ENCODE measurements at places on chromosomes 2 and 18. TPM values are rescaled to one million over a fixed set of nuclear protein-coding genes. Genes with fewer than 3 reads are reported as not detected.

- H3K4me3 ChIP-seq, result no peak overlapping the region
- H3K4me1 ChIP-seq, result no peaks in the 10 kb centered on the region
- H3K36me3 ChIP-seq, result no peaks in the 10 kb centered on the region
- no peak for DNase-seq
- H3K27me3 ChIP-seq, result no peaks in the 10 kb centered on the region
Observed at GRCh38 chr2:53994818-53995808, 24.3 kb upstream of the PSME4 start.

DNA sequence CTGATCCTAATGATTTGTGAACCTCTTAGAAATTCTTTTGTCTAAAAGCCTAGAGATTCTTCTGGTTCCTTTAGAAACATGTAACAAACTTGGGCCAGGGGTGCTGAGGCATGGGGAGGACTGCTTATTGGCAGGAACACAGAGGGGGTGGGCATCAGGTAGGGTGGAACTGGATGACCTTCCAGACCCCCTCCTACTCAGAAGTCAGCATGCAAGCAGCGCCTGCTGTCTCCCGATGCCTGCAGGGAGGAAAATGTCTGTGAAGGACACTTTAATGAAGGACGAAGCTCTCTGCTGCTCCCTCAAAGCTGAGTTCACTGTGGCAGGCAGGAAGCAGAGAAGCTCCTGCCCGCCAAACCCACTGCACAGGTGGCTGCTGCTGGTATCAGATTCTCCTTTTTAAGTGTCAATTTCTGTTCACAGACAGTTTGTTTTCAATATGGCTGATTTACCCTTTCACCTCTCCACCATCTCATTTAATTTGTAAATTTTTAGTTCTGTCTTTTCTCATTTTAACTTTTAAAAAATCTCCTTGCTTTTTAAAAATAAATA, 19.4 kb downstream of the COA5 start:
- no peak for DNase-seq
- peaks cover 3% of the 10 kb centered on the region for H3K36me3 ChIP-seq
- H3K4me3 ChIP-seq, result no peak overlapping the region
- no peak overlapping the region for H3K27ac ChIP-seq
- H3K27me3 ChIP-seq, result no peaks in the 10 kb centered on the region

- H3K27ac ChIP-seq, result no peak overlapping the region
- DNase-seq, result no peak
- H3K4me3 ChIP-seq, result no peak overlapping the region
- H3K4me1 ChIP-seq, result no peaks in the 10 kb centered on the region
- H3K36me3 ChIP-seq, result no peaks in the 10 kb centered on the region
Observed at GRCh38 chr2:240780023-240780700, 39.9 kb downstream of the KIF1A start.

DNA sequence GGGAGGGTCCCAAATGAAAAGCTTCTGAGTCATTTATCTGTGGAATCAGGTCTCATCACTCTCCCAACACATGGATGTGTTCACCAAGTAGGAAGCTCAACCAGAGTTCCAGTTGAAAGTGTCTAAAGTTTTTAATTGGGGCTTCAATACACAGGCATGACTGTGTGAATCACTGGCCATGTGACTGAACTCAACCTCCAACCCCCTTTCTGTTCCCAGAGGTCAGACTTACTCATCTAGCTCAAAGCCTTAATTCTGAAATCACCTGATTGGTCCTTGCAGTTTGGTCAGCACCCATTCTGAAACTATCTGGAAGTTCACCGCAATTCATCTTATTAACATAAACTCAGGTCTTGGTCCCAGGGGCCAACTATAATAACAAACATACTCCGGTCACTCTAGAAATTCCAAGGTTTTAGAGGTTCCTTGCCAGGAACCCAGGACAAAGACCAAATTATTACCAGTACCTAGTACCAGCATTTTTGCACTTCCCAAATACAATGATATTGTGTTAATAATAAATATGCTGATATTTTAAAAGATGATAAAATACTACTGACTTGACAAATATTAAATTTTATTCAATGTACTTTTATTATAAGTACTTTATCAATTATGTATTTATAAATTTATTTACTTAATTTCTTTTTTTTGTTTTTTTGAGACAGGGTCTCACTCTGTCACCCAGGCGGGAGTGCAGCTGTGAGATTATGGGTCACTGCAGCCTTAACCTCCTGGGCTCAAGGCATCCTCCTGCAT, 10.7 kb upstream of the RBM45 start:
- no peaks in the 10 kb centered on the region for H3K4me1 ChIP-seq
- no peak for DNase-seq
- no peak overlapping the region for H3K27ac ChIP-seq
- no peaks in the 10 kb centered on the region for H3K36me3 ChIP-seq
- no peaks in the 10 kb centered on the region for H3K27me3 ChIP-seq

DNA sequence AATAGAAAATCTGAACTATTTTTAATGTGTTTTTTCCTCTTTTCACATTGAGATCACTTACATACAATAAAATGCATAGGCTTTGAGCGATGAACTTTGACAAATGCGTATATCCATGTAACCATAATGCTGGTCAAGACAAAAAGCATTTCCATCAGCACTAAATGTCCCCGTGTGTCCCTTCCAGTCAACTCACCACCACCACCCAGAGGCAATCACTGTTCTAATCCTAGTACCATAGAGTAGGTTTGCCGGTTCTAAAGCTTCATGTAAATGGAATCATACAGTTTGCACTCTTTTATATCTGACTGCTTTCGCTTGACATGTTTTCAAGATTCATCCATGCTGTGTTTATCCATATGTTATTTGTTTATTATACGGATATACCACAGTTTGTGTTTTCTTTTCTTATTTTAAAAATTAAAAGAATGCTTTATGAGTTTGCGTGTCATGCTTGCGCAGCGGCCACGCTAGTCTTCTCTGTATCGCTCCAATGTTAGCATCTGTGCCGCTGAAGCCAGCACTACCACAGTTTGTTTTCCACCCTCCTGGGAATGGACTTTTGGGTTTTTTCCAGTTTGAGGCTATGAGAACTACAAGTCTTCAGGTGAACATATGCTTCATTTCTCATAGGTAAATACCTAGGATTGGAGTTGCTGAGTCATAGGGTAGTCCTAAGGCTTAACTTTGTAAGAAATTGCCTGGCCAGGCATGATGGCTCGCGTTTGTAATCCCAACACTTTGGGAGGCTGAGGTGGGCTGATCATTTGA, 197.5 kb upstream of the CHAC2 start:
- H3K36me3 ChIP-seq, result no peaks in the 10 kb centered on the region
- DNase-seq, result no peak
- no peak overlapping the region for H3K27ac ChIP-seq
- no peaks in the 10 kb centered on the region for H3K27me3 ChIP-seq
- no peaks in the 10 kb centered on the region for H3K4me1 ChIP-seq

DNA sequence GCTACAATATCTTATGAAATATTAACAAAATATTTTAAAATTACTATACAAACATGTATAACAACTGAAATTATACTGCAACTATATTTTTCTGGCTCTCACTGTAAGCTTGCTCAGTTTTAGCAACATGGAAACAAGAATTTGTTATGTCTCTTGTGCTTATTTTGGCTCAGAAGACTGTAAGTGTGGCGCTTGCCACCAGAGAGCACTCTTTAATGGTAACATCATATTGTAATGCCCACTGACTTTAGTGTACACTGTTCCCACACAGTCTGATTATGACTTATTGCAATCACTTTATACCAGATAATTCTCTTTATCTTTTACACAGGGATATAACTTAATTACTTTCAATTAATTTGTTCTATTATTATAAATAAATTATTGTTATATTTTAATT, 1500.6 kb upstream of the TMEFF2 start:
- no peaks in the 10 kb centered on the region for H3K27me3 ChIP-seq
- H3K36me3 ChIP-seq, result no peaks in the 10 kb centered on the region
- DNase-seq, result no peak
- H3K4me1 ChIP-seq, result no peaks in the 10 kb centered on the region
- H3K4me3 ChIP-seq, result no peak overlapping the region

- H3K27ac ChIP-seq, result no peak overlapping the region
- no peaks in the 10 kb centered on the region for H3K36me3 ChIP-seq
- DNase-seq, result no peak
- no peak overlapping the region for H3K4me3 ChIP-seq
- no peaks in the 10 kb centered on the region for H3K4me1 ChIP-seq
Observed at GRCh38 chr2:169303579-169304305, 58.6 kb downstream of the LRP2 start.

GRCh38 chr18:39711701-39712100, 2146.1 kb upstream of the CELF4 start:
- H3K27me3 ChIP-seq, result no peaks in the 10 kb centered on the region
- no peak overlapping the region for H3K4me3 ChIP-seq
- H3K27ac ChIP-seq, result no peak overlapping the region
- no peaks in the 10 kb centered on the region for H3K4me1 ChIP-seq
- H3K36me3 ChIP-seq, result no peaks in the 10 kb centered on the region

- peaks cover 21% of the 10 kb centered on the region for H3K4me1 ChIP-seq
- peak overlapping the region; percentile 68 for H3K4me3 ChIP-seq
- DNase-seq, result no peak
Observed at GRCh38 chr18:26656944-26657536, 108.7 kb upstream of the KCTD1 start.

DNA sequence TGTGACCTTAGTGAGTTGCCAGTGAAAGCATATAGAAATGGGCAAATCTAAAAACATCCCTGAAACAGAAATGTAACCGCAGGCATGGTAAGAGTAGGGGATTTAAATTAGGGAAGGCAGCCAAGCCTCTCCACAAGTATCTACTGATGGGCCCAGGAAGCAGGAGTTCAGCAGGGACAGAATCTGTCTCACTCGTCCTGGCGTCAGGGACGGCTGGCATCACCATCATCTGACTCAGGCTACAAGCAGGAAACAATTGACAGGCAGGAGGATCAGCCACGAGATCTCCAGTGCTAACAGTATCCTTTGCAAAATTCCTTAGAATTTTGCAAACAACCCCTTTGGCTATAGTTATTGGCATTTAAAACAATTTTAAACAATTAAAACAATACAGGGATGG, 61.3 kb downstream of the SMAD4 start:
- H3K4me3 ChIP-seq, result no peak overlapping the region
- H3K4me1 ChIP-seq, result no peaks in the 10 kb centered on the region
- DNase-seq, result no peak
- no peaks in the 10 kb centered on the region for H3K27me3 ChIP-seq
- no peak overlapping the region for H3K27ac ChIP-seq

GRCh38 chr2:147275943-147276342, 568.9 kb upstream of the ACVR2A start:
- no peaks in the 10 kb centered on the region for H3K36me3 ChIP-seq
- peaks cover 10% of the 10 kb centered on the region for H3K4me1 ChIP-seq
- no peak overlapping the region for H3K4me3 ChIP-seq
- H3K27me3 ChIP-seq, result no peaks in the 10 kb centered on the region

GRCh38 chr2:3001615-3002560, 375.7 kb downstream of the EIPR1 start:
- H3K36me3 ChIP-seq, result no peaks in the 10 kb centered on the region
- H3K27me3 ChIP-seq, result no peaks in the 10 kb centered on the region
- no peak for DNase-seq
- H3K4me3 ChIP-seq, result no peak overlapping the region

DNA sequence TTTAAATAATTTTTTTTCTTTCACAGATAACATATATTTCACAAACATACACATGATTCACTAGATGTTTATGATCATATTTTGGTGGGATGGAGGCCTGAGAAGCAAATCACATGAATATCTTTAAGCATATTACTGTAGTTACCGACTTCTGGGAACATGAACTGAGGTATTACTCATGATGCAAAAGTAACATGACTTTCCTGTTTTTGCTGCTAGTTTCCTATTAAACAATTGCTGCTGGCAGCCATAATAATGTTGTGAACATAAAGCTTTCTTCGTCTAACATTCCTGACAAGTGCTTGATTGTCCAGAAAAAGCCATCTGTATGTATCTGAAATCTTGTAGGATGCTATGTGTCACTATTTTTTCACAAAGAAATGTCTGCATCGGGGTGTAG, 145.4 kb downstream of the MTX2 start:
- H3K4me3 ChIP-seq, result no peak overlapping the region
- H3K4me1 ChIP-seq, result no peaks in the 10 kb centered on the region
- DNase-seq, result no peak
- no peaks in the 10 kb centered on the region for H3K36me3 ChIP-seq
- H3K27ac ChIP-seq, result no peak overlapping the region

GRCh38 chr2:129069875-129070594, 751.4 kb upstream of the HS6ST1 start:
- H3K27me3 ChIP-seq, result no peaks in the 10 kb centered on the region
- H3K27ac ChIP-seq, result no peak overlapping the region
- H3K4me3 ChIP-seq, result no peak overlapping the region
- H3K36me3 ChIP-seq, result no peaks in the 10 kb centered on the region
- no peak for DNase-seq
- H3K4me1 ChIP-seq, result peaks cover 11% of the 10 kb centered on the region

- H3K4me1 ChIP-seq, result no peaks in the 10 kb centered on the region
- H3K36me3 ChIP-seq, result no peaks in the 10 kb centered on the region
- H3K27me3 ChIP-seq, result no peaks in the 10 kb centered on the region
- H3K4me3 ChIP-seq, result no peak overlapping the region
- no peak for DNase-seq
Observed at GRCh38 chr2:128662051-128662471, 343.4 kb upstream of the HS6ST1 start.

DNA sequence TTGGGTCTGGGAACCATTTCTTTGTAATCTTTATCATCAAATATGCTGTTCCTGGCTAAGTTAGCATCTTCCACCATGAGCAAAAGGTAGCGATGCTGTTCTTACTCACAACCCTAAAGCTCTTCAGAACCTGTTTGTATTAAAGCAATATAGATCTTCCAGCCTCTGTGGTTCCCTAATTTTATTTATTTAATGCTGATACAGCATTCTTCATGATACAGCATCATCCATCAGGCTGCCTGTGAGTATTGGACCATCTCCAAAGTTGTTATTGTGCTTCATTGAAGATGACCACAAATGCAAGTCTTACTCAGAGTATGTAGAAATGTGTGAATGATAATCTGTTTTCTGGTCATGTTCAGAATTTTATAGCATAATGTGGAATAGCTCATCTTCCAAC, 40.9 kb upstream of the CTLA4 start:
- no peak for DNase-seq
- no peak overlapping the region for H3K27ac ChIP-seq
- H3K36me3 ChIP-seq, result no peaks in the 10 kb centered on the region
- no peaks in the 10 kb centered on the region for H3K4me1 ChIP-seq
- H3K27me3 ChIP-seq, result peaks cover 3% of the 10 kb centered on the region

DNA sequence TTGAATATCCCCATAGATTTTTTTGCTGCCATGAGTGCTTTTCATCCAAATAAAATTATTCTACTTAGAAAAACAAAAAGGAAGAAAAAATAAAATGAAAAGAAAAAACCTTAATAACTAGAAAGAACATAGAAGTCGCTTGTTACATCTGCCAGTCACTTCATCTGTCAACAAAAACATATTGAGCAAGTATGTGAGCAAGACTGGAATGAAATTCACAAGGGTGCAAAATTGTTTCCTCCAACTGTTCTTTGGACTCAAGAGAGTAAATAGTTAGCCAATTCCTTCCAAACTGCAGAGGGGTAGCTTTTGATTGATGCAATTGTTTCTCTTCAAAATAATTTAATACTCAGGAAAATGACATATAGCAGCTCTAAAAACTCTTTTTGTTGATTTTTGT, 336.3 kb upstream of the CDH7 start:
- no peak overlapping the region for H3K4me3 ChIP-seq
- no peaks in the 10 kb centered on the region for H3K4me1 ChIP-seq
- no peak for DNase-seq
- no peak overlapping the region for H3K27ac ChIP-seq

The UGT1A5 gene
- polyA plus RNA-seq, result 1.3 TPM

The NEU2 gene
- polyA plus RNA-seq, result not detected

The ACKR3 gene
- 15.5 TPM for polyA plus RNA-seq

The SP5 gene
- not detected for polyA plus RNA-seq

The TXNDC2 gene
- polyA plus RNA-seq, result not detected

All from keratinocyte (primary cell).